ENCODE measurements at places on chromosomes 16 and 17. TPM values are rescaled to one million over a fixed set of nuclear protein-coding genes. Genes with fewer than 3 reads are reported as not detected.
A peak's percentile ranks its signal among the peaks of the same experiment; 100 is the strongest.

The ABCA9 gene
- not detected for total RNA-seq

- H3K27me3 ChIP-seq, result no peaks in the 10 kb centered on the region
- H3K27ac ChIP-seq, result peak overlapping the region; percentile 65
- no peaks in the 10 kb centered on the region for H3K36me3 ChIP-seq
- no peak for DNase-seq
- H3K4me1 ChIP-seq, result peaks cover 25% of the 10 kb centered on the region
Observed at GRCh38 chr16:9068886-9069285, 22.6 kb upstream of the HAPSTR1 start.

DNA sequence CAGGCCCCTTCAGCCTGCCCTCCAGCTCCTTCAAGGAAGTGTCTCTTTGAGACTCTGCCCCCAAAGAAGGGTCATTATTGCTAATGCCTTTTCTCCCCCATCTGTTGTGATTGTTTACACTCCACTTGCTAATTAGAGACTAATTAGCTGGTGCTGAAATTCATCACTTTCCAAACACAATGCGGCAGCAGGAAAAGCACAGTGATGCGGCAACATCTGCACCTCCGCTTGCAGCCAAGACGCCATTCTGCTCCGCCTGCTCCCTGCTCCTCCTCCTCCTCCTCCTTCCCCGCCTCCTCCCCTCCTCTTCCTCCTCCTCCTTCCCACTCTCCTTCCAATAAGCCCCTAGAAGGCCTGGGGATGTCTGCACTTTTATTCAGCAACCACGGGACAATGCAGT lies 110.5 kb downstream of the SDK2 start:
- H3K27me3 ChIP-seq, result peaks cover 27% of the 10 kb centered on the region
- no peaks in the 10 kb centered on the region for H3K36me3 ChIP-seq
- no peak overlapping the region for H3K4me3 ChIP-seq
- H3K27ac ChIP-seq, result no peak overlapping the region
- H3K4me1 ChIP-seq, result no peaks in the 10 kb centered on the region
- no peak for DNase-seq

The IKZF3 gene
- total RNA-seq, result under 0.01 TPM

The PPP1R27 gene
- not detected for total RNA-seq

- H3K4me1 ChIP-seq, result no peaks in the 10 kb centered on the region
- no peak overlapping the region for H3K4me3 ChIP-seq
- H3K27me3 ChIP-seq, result peaks cover 23% of the 10 kb centered on the region
- H3K27ac ChIP-seq, result no peak overlapping the region
- no peak for DNase-seq
Observed at GRCh38 chr16:1053121-1053521, 19.4 kb upstream of the SSTR5 start.

- no peak overlapping the region for H3K27ac ChIP-seq
- no peaks in the 10 kb centered on the region for H3K27me3 ChIP-seq
- no peak for DNase-seq
- peaks cover 61% of the 10 kb centered on the region for H3K36me3 ChIP-seq
Observed at GRCh38 chr16:30000735-30001631, 4.9 kb downstream of the INO80E start.

- H3K36me3 ChIP-seq, result peaks cover 3% of the 10 kb centered on the region
- peaks cover 29% of the 10 kb centered on the region for H3K27me3 ChIP-seq
- H3K27ac ChIP-seq, result no peak overlapping the region
- DNase-seq, result no peak
Observed at GRCh38 chr17:2028737-2029136, 1.2 kb upstream of the DPH1 start.

The RGS11 gene
- not detected for total RNA-seq

DNA sequence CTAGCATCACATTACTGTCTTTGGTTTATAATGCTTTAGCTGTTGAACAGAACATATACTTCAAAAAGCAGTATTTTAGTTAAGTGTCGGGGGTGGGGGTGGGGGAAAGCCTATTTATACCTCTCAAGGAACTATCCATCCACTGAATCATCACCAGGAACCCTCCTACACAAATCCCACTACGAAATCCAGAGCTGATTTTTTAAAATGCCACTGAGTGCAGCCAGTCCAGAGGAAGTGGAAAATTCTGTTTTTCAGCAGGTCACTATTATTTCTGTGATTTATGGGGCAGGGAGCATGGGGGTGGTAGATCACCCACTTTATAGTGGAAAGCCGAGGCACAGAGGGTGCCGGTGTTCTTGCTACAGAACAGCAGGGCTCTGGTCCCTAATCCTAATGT lies 284.1 kb downstream of the SOX9 start:
- no peaks in the 10 kb centered on the region for H3K27me3 ChIP-seq
- H3K27ac ChIP-seq, result no peak overlapping the region
- DNase-seq, result peak; percentile 24
- H3K4me3 ChIP-seq, result no peak overlapping the region
- no peaks in the 10 kb centered on the region for H3K36me3 ChIP-seq

DNA sequence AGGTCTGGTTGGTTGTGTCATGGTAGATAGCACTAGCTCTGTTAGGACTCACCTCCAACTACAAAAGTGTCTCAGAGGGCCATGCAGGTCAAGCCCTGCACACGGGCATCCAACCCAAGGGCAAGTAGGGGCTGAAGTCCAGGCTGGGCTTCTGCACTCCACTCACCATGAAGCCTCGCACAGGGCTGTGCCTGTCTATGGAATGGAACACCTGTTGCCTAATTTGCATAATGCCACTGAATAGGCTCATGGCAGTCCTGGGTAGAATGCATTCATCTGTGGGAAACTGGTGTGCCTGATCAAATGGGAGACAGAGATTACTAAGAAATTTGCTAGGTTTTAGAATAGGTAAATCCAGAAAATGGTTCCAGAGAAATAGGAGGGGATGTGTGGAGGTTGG lies 8.0 kb upstream of the AKAP1 start:
- peaks cover 9% of the 10 kb centered on the region for H3K4me1 ChIP-seq
- H3K4me3 ChIP-seq, result no peak overlapping the region
- no peaks in the 10 kb centered on the region for H3K36me3 ChIP-seq
- H3K27me3 ChIP-seq, result peaks cover 8% of the 10 kb centered on the region
- no peak for DNase-seq

DNA sequence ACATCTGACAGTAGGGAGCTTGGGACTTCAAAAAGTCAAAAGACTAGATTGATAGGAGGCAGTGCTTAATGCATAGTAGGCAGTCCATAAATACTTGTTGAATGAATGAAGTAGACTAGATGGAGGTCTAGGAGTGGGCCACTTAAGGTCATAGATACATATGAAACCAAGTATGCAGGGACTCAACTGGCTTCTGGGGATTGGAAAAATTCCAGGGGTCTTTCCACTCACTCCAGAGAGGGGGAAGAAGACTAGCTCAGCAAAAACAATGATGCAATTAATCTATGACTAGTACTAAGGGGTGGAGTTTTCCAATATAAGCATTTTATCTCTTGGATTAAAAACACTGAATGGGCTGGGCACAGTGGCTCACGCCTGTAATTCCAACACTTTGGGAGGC lies 298.3 kb upstream of the XYLT1 start:
- H3K27ac ChIP-seq, result no peak overlapping the region
- no peaks in the 10 kb centered on the region for H3K4me1 ChIP-seq
- H3K4me3 ChIP-seq, result no peak overlapping the region
- no peak for DNase-seq
- H3K27me3 ChIP-seq, result no peaks in the 10 kb centered on the region
- H3K36me3 ChIP-seq, result no peaks in the 10 kb centered on the region

- H3K27me3 ChIP-seq, result 0 out of 2 replicates have a peak, but pooled peaks cover 3% of the 10 kb centered on the region
- H3K4me1 ChIP-seq, result no peaks in the 10 kb centered on the region
- no peak for DNase-seq
- no peak overlapping the region for H3K4me3 ChIP-seq
- H3K27ac ChIP-seq, result no peak overlapping the region
Observed at GRCh38 chr16:75911896-75912295, 185.6 kb upstream of the CPHXL start.

DNA sequence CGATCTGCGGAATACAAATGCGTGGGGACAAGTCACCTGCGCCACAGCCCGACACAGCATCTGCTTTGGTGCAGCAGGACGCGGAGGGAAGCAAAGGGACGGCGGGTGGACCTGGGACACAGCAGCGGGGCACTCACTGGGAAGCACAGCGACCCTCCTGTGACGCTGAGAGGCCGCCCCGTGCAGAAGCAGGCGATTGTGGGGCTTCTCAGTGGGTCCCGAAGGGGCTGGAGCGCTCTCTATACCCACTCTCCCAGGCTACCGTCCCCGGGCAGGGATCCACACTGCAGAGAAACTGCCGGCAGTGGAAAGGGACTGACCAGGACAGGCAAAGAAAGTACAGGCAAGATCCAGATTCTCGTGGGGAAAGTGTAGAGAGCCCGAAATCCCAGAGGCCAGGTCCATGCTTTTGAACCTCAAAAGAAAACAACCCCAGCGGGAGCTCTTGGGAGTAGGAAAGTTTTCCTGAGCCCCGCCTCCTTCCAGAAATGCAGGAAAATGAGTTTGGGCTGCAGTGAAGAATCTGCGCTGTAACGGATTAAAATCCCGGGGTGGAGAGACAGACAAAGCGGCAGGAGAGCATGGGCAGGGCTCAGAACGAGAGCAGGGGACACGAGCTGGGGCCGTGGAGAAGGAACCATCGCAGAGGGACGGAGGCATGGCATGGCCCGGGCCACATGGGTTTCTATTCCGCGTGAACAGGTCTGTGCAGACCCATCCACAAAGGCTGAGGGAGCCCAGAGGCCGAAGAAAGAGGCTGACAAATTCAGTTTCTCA lies 12.7 kb downstream of the COX4I1 start:
- DNase-seq, result no peak
- H3K36me3 ChIP-seq, result peaks cover under 1% of the 10 kb centered on the region
- H3K27me3 ChIP-seq, result no peaks in the 10 kb centered on the region
- H3K4me1 ChIP-seq, result no peaks in the 10 kb centered on the region
- H3K27ac ChIP-seq, result no peak overlapping the region

- H3K27ac ChIP-seq, result no peak overlapping the region
- H3K4me3 ChIP-seq, result no peak overlapping the region
- H3K4me1 ChIP-seq, result peaks cover 5% of the 10 kb centered on the region
- DNase-seq, result no peak
- peaks cover 22% of the 10 kb centered on the region for H3K36me3 ChIP-seq
Observed at GRCh38 chr17:31296142-31296541, 897 bp downstream of the OMG start.

DNA sequence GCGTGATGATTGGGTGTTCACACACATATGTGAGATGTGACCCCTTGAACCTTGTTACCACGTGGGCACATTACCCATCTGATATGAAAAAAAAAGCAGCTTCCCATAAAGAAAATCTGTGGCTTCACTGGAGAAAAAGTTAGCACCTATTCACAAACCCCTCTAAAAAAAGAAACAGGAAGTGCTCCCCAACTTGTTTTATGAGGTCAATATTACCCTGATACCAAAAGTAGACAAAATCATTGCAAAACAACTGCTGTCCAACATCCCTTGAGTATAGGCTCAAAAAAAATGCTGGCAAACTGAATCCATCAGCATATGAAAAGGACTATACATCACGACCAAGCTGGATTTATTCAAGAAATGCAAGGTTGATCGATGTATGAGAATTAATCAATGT lies 99.7 kb upstream of the RBL2 start:
- no peak overlapping the region for H3K4me3 ChIP-seq
- H3K36me3 ChIP-seq, result no peaks in the 10 kb centered on the region
- H3K27ac ChIP-seq, result no peak overlapping the region
- no peaks in the 10 kb centered on the region for H3K4me1 ChIP-seq
- H3K27me3 ChIP-seq, result no peaks in the 10 kb centered on the region

The PRSS8 gene
- not detected for total RNA-seq

DNA sequence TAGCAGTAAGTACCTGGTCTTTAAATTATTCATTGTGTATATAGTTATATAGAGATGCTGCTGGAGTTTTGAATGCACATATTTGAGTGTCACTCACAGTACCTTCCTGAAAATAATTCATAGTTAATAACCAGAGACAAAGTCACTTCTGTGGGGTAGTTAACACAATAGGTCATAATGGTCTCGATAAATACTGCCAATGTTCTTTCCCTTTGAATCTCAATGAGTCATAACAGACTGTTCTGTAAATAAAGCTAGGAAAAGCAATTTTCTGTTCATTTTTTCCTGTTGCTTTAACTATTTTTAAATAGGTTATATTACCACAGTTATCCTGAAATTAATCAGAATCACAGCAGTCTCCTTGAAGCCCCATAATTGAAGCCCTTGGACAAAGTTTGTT lies 87.2 kb downstream of the MAP2K4 start:
- H3K27ac ChIP-seq, result no peak overlapping the region
- peak; percentile 30 for DNase-seq
- no peak overlapping the region for H3K4me3 ChIP-seq
- H3K4me1 ChIP-seq, result peaks cover 10% of the 10 kb centered on the region
- peaks cover 30% of the 10 kb centered on the region for H3K36me3 ChIP-seq

DNA sequence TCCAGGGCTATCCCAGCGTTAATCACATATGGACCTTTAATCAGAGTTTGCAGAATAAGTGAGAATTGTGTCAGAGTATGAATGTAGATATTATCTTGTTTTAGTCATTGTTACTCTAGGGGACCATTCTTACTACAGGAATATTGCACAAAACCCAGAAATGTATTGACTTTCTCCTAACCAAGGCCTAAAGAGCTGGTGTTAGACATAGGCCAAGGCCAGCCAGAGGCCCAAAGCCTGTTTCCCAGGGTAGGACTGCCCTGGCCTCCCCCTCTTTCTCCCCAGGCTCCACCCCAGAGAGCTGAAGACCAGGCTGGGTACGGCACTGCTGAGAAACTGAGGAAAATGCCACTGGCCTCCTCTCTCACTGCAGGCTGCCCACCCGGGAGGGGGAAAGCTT lies 41.9 kb upstream of the MEOX1 start:
- H3K27me3 ChIP-seq, result no peaks in the 10 kb centered on the region
- no peaks in the 10 kb centered on the region for H3K36me3 ChIP-seq
- no peak overlapping the region for H3K4me3 ChIP-seq
- no peak for DNase-seq

GRCh38 chr17:15886804-15887203 lies 58.1 kb upstream of the ADORA2B start:
- no peak overlapping the region for H3K27ac ChIP-seq
- H3K36me3 ChIP-seq, result no peaks in the 10 kb centered on the region
- no peak for DNase-seq
- no peaks in the 10 kb centered on the region for H3K4me1 ChIP-seq

GRCh38 chr17:49067163-49067562 lies 65.4 kb upstream of the B4GALNT2 start:
- H3K36me3 ChIP-seq, result no peaks in the 10 kb centered on the region
- peaks cover 17% of the 10 kb centered on the region for H3K4me1 ChIP-seq
- no peak for DNase-seq
- no peak overlapping the region for H3K27ac ChIP-seq
- no peak overlapping the region for H3K4me3 ChIP-seq
- H3K27me3 ChIP-seq, result no peaks in the 10 kb centered on the region

- H3K27ac ChIP-seq, result no peak overlapping the region
- DNase-seq, result no peak
- H3K27me3 ChIP-seq, result peaks cover 70% of the 10 kb centered on the region
- H3K36me3 ChIP-seq, result no peaks in the 10 kb centered on the region
- no peak overlapping the region for H3K4me3 ChIP-seq
- peaks cover 15% of the 10 kb centered on the region for H3K4me1 ChIP-seq
Observed at GRCh38 chr17:43911904-43912303, 4.6 kb upstream of the MPP2 start.

The MT1X gene
- total RNA-seq, result 42.4 TPM

GRCh38 chr17:60193482-60193881 lies 43.7 kb downstream of the CA4 start:
- H3K36me3 ChIP-seq, result peaks cover 39% of the 10 kb centered on the region
- no peak overlapping the region for H3K4me3 ChIP-seq
- no peak overlapping the region for H3K27ac ChIP-seq
- H3K27me3 ChIP-seq, result no peaks in the 10 kb centered on the region
- no peak for DNase-seq
